HS-5 (cell line): ENCODE measurements at places on chromosomes 4 and X.

DNA sequence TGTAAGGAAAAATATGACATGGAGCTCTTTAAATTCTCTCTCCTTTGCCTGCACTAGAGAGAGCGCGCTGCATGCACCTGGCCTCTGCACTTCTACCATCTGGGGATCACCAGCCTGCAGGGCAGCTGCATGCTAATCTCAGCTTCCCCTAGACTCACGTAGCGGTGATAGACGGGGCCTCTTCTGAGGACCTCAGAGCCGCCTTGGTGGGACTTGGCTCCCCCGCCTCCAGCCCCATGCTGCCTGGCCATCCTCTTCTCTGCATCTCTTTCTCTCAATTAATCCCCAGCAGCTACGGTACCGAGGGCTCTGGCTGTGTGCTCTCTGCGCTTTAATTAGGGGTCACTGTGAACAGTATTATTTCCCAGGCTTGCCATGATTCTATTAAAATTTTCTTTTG lies 52.8 kb upstream of the PSAPL1 start:
- no peak for DNase-seq

DNA sequence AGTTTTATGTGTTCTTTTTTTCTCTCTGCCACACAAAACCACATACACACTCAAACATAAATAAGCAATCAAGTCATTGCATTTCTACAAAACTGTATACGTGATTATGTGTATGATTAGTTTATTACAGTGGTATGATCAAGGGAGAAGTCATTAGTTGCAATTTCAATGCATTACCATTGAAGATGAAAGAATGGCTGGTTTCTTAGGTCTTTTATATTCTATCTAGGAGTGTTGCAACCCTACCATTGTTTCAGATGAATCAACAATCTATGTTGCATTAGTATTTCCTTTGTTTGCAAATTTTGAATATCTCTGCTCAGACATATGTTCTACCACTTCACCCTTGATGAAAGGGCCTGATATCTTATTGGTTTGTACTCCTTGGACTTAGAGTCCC lies 6.8 kb downstream of the ANXA3 start:
- no peak for DNase-seq

DNA sequence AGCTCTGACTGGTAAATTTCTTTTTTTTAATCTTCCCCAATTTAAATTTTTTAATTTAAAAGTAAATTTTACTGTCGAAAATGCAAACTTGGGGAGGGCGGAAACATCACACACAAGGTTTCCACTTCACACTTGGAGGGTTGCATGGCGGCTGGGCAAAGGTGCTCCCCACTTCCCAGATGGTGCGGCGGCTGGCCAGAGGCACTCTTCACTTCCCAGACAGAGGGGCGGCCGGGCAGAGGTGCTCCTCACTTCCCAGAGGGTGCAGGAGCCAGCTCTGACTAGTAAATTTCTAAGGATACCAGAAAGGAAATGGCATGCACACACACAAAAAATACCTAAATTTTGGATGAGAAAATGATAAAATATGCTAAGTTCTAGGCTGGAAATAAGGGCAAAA lies 16.4 kb downstream of the C1QTNF7 start:
- no peak for DNase-seq

- DNase-seq, result no peak
These were observed 208.3 kb downstream of the GABRB1 start for GRCh38 chr4:47239649-47240048.

DNA sequence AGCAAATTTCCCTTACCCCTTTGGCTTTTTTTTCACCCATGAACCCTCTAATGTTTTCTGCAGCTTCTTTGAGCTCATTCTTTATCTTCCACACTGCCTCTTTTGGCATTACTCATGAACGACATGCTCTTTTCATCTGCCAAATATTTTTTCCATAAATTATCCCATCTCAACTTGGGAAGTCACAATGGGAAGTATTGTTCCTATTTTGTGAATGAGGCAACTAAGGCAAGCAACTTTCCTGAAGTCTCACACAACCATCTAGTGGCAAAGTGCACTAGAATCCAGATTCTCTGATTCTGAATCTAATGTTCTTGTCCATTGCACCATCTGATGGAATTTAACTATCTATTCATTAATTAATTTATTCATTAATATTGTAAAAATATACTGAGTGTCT lies 625 bp downstream of the RTL9 start:
- DNase-seq, result no peak

DNA sequence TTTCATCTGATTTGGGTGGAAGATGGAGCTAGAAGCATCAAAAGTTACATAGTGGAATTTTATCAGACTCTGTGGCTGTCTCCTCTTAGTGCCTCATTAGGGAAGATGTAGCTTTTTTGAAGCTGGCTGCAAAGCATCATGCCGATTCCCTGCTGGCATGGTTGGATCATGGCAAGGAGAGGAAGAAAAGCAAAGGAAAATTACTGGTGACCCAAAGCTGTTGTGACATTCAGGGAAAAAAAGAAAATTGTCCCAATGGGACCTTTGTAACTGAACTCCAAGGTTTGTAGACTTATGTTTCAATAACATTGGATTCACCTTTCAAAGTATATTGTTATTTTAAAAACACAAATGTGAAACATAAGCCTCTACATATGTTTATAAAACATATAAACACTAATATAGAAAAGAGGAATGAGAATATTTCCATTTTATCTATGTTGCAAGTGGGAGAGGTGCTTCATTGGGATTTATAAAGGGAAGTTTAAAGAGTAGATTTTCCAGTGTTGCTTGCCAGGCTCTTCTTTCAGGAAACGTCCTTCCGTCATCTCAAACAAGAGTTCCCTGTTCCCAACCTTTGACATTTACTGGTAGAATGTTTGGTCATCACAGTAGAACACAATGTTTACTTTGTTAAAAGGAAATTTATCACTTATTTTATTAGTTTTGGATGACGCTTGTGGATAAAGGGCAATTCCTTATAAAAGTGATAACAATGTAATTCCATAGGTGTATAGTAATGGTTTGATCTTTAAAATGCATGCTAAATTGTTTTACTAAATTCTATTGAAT lies 190.1 kb upstream of the GPRIN3 start:
- no peak for DNase-seq

DNA sequence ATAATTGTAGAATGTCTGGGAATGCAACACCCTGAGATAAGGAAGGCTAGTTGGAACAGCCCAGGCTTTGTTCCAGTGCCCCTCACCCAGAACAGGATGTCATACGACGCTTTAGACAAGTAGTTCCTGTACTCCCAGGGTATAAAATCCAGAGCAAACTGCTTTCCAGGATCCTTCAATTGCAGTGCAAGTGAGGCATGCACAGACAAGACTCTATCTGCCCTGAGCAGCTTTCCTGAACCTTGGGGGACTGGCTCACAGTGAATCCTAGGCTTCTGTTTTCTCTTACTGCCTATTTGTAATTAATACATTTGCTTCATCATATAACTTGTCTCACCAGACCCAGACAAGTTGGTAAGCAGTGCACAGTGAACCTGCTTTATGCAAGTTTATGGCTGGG lies 48.4 kb upstream of the IL9R start:
- no peak for DNase-seq

DNA sequence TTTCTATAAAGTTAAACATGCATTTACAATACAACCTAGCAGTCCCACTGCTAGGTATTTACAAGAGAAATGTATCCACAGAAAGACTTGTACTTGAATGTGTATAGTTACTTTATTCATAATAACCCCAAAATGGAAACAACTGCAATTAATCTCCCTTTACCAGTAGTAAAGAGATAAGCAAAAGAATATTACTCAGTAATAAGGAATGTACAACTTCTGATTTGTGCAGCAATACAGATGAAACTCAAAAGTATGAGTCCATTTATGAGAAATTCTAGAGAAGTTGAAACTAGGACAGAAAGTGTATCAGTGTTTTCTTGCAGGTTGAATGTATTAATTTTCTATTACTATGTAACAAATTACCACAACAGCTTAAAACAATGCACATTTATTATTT lies 15.2 kb downstream of the USP53 start:
- DNase-seq, result no peak

DNA sequence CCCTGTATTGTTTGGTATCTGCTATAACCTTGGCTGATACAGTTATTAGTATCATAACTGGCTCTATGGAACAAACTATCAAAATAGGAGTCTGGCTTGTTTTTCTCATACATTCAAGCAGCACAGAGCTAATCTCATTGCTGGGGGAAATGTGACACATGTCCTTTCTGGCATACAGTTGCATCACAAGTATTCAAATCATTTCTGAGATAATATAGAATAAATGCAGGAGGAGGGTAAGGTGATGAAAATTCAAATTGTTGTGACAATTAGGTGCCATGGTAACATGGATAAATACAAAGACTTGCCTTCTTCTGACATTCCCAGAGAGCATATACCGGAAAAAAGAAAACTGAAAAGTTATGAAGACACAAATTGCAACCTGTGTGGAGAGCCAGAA lies 2706.8 kb downstream of the ARAP2 start:
- DNase-seq, result no peak

DNA sequence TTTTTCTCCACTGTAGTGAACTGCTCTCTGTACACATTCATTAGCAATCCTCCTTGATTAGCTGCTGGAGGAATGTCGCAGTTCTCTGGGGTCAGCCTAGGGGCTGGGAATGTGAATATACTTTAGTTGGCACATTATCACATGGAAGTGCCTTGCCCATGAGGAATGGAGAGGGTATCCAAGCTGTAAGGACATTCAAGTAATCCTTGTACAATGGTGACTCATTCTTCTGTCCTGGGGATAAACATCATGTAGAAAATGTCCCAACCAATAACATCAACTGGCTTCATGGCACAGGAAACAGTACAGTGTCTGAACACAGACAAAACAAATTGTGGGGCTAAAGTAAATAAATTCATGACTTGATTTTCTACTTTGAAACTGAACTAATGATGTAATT lies 147.1 kb downstream of the GLRA2 start:
- no peak for DNase-seq
